Frontal cortex (tissue), 4 donors: ENCODE measurements at places on chromosomes 5 and 9.

DNA sequence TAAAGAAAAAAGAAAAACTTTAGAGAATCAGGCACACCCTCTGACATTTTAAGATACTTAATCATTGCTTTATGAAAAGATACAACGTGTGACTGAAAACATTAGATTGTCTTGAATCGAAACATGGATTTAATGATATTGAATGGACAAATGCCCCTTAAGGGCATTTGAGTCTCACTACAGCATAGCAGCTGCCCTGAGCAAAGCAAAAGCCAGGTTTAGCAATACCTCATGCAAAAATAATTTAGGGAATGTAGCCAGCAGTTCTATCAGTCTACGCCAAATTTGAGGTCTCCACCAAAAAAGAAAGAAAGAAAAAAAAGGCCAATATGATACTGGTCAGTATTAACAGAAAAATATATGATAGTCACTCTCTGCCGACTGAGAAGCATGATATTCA lies 56.6 kb upstream of the LMNB1 start:
- DNase-seq, result no peak

DNA sequence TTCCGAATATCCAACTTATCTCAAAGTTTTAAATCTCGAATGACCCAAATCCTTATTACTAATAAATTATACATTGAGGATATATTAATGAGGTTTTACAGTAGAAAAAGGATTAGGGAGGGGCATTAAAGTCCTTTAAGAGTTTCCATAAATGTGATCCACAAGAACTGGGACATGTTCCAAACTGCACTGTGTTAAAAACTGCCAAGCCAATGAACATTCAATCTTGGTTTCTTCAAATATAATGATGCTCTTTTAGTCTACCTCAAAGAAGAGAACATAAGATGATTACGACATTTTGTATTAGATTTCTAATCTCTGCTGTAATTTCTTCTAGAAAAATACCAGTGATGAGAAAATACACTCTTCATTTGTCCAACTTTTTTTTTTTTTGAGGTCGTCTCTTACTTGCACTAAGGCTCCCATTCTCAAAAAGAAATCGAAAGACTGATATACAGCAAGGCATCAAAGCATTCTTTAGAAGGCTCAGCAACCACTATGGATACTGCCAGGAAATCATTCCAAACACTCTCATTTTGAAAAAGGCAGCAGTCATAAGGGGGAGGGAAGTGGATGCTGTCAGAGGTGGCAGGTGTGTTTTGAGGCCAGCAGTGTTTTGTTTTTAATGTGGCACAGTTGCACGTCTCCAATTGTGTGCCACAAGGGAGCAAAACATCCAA lies 1.7 kb downstream of the PTAR1 start:
- no peak for DNase-seq

- no peak for DNase-seq
Measured at GRCh38 chr9:121285835-121286687, 18.1 kb downstream of the GSN start.

GRCh38 chr5:4674166-4674565 lies 466.0 kb upstream of the ADAMTS16 start:
- DNase-seq, result no peak

GRCh38 chr9:103789686-103790085 lies 304.4 kb upstream of the SMC2 start:
- no peak for DNase-seq

DNA sequence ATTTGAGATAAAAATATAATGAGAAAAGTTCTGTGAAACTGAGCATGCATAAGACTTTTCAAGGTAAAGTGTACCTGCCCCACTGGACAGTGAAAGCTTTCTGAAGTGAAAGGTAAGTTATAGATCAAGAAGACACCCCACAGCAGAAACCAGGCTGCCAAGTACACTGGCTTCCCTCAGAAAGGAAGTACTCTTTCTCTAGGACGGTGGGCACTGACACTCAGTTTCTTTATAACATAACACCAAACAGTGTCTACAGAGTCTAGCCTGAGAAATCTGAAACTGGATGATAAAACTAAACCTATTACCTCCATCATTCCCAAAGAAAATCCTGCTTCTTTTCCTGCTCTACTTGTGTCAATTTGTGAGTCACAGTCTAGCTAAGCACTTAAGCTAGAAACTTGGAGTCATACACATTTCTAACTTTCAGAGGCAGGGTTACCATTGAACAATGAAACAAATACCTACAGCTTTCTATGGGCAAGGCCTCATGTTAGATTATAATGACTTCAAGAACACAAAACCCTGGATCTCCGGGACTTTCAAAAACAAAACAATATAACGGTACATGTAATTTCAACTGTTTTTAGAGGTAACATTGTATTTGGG lies 136.7 kb downstream of the CPLANE1 start:
- no peak for DNase-seq

DNA sequence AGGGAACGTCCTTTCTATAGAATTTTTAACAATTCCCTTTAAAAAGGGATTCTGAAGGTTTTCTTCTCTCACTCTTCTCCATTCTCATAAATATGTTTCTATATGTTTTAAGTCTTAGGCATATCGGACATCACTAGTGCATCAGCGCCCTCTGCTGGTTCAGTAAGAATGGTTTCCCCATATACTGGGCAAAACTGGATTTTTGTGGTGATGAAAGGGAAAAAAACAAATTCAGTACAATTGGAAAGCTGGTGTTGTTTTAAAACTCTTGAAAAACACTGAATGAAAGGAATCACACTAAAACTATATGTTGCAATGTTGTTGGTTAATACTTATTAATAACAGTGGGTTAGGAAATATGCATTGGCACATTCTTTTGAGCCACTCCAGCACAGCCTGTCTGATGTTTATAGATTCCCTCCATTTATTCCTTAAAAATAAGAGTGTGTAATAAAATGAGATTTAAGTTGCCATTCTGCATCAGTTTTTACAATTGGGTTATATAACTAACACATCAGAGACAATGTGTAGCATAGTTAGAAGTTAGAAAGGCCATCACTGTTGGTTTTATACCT lies 15.8 kb downstream of the CWC27 start:
- DNase-seq, result no peak

GRCh38 chr9:4182831-4183230 lies 117.0 kb downstream of the GLIS3 start:
- no peak for DNase-seq

- no peak for DNase-seq
Measured at GRCh38 chr5:172747471-172747870, 23.5 kb downstream of the DUSP1 start.

GRCh38 chr5:139877129-139877597 lies 81.6 kb downstream of the PSD2 start:
- no peak for DNase-seq
